Gastrocnemius medialis (tissue), 4 donors: ENCODE measurements at places on chromosomes 13 and 19. TPM values are rescaled to one million over a fixed set of nuclear protein-coding genes. Genes with fewer than 3 reads are reported as not detected.

Gene NFKBIB
- 63.8 TPM for total RNA-seq

Gene ZNF547
- total RNA-seq: 0.58 TPM

Gene PINLYP
- total RNA-seq: 1.2 TPM

Gene ACP7
- total RNA-seq: not detected

Gene UNC13A
- total RNA-seq: not detected

DNA sequence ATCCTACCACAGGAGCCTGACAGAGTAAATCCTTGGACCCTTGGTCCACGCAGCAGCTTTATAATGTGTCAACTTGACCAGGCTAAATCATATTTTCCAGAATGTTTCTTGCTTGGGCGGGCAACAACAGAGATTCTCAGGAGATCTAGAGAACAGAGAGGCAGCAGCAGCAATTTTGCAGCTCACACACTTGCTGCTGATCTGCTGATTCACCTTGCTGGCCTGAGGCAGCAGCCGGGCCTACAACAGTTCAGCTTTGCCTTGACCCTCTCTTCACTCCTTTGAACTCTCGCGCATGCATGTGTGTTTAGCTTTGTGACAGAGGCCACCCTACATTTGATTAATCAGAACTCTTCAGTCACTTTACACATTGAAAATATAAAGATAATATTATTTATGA, 159.3 kb downstream of the UGGT2 start:
- H3K36me3 ChIP-seq: no peaks in the 10 kb centered on the region
- no peaks in the 10 kb centered on the region for H3K4me1 ChIP-seq
- H3K4me3 ChIP-seq: no peak overlapping the region
- no peaks in the 10 kb centered on the region for H3K27me3 ChIP-seq
- no peak overlapping the region for H3K27ac ChIP-seq

DNA sequence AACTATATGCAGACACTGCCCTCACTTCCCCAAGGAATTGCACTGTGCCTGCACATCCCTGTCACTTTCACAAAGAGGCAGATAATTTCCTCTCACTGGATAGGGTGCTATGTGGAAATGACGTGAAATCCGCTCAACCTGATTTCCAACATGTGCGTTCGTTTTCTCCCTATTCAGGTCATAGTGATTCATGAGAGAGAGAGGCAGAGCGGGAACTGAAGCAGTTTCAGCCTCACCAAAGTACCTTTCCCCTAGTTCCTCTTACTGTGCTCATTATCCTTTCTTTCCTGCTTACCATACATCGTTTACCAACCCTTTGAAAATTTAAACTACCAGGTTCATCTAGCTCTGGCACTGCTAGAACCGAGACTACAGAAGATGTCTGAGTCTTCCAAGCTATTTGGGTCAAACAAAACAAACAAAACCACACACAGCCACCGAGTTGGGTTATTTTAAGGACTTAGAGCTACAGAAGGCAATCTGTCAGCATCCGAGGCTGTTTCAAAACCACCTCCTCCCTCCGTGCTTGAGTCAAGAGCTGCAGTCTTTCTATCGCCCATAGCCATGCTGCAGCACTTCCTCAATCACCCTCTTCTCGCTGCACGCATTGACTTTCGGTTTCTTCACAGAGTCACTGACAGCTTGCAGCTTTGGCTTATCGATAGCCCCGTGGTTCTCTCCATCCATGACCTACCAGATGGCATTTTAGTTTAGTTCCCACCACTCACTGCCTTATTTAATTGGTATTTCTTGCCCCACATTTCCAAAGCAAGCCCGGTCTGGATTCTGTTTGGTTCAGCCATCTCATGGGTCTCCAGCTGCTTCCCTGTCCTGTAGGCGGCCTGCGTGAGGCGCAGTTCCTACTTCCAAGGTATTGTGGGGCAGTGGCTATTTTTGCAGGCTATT, 1395.8 kb downstream of the EFNB2 start:
- H3K4me3 ChIP-seq: peak overlapping the region; percentile 30
- H3K4me1 ChIP-seq: no peaks in the 10 kb centered on the region
- no peak overlapping the region for H3K27ac ChIP-seq
- H3K36me3 ChIP-seq: no peaks in the 10 kb centered on the region
- H3K27me3 ChIP-seq: no peaks in the 10 kb centered on the region

DNA sequence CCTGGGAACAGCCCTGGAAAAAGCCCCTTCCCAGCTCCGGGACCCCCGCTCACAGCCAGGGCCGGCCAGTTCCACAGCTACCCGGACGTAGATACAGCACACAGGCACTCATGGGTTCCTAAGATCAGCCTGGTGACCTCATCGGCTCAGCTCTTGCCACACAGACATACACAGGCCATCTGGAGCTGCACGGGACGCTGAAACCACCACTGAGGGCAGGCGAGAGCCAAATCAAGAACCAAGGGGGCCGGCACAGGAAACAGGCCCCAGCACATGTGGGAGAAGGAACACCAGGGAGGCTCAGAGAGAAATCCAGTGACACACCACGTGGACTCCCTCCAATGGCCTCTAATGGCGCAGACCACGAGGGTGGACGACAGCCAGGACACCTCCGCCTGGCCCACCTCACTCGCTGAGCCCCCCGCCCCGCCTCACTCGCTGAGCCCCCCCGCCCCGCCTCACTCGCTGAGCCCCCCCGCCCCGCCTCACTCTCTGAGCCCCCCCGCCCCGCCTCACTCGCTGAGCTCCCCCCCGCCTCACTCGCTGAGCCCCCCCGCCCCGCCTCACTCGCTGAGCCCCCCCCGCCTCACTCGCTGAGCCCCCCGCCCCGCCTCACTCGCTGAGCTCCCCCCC, 69.7 kb upstream of the C13orf46 start:
- H3K4me1 ChIP-seq: peaks cover 6% of the 10 kb centered on the region
- peak; percentile 79 for DNase-seq
- no peaks in the 10 kb centered on the region for H3K27me3 ChIP-seq
- H3K27ac ChIP-seq: no peak overlapping the region
- no peak overlapping the region for H3K4me3 ChIP-seq

Gene ZNF600
- 0.72 TPM for total RNA-seq

- no peak overlapping the region for H3K27ac ChIP-seq
- H3K4me3 ChIP-seq: no peak overlapping the region
Measured at GRCh38 chr19:2307518-2308012, 389 bp downstream of the LINGO3 start.

GRCh38 chr19:55688422-55689218, 13.6 kb downstream of the EPN1 start:
- H3K36me3 ChIP-seq: peaks cover 3% of the 10 kb centered on the region
- no peak for DNase-seq
- no peak overlapping the region for H3K27ac ChIP-seq
- H3K4me3 ChIP-seq: no peak overlapping the region
- H3K27me3 ChIP-seq: no peaks in the 10 kb centered on the region
- no peaks in the 10 kb centered on the region for H3K4me1 ChIP-seq

GRCh38 chr13:50421473-50422130, 406.4 kb downstream of the KCNRG start:
- no peaks in the 10 kb centered on the region for H3K27me3 ChIP-seq
- H3K27ac ChIP-seq: peak overlapping the region; percentile 82
- peaks cover 57% of the 10 kb centered on the region for H3K4me1 ChIP-seq

GRCh38 chr19:42208612-42209011, 8.9 kb downstream of the DEDD2 start:
- peaks cover 5% of the 10 kb centered on the region for H3K4me1 ChIP-seq
- H3K36me3 ChIP-seq: no peaks in the 10 kb centered on the region
- no peaks in the 10 kb centered on the region for H3K27me3 ChIP-seq
- no peak for DNase-seq
- no peak overlapping the region for H3K27ac ChIP-seq
- H3K4me3 ChIP-seq: no peak overlapping the region
